Cardiac septum (tissue), 1 donor: ENCODE measurements at places on chromosomes 6 and 20. TPM values are rescaled to one million over a fixed set of nuclear protein-coding genes. Genes with fewer than 3 reads are reported as not detected.

GRCh38 chr20:24194143-24194542 lies 205.6 kb upstream of the GGTLC1 start:
- DNase-seq = no peak

DNA sequence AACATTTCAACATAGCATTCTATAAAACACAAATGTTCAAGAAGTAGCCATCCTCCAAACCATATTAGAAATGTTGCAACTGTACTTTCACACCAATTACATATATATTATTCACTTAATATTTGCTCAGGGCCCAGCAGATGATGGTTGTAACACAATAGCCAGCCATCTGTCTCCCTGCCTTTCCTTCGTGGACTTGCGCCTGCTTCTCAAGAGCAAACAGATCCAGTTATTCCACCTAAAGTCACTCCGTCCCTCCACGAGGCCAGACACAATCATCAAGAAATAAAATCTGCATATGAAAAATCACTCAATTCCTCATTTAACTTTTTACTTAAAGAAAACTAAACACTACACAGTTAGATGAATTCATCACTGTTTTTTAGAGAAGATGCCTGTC lies 160.4 kb downstream of the RALGAPA2 start:
- no peak for DNase-seq

PRKN gene
- total RNA-seq = 23.2 TPM

PRDM13 gene
- total RNA-seq = not detected

ISM1 gene
- total RNA-seq = 1.0 TPM
